ENCODE measurements at places on chromosomes 7 and 10.

DNA sequence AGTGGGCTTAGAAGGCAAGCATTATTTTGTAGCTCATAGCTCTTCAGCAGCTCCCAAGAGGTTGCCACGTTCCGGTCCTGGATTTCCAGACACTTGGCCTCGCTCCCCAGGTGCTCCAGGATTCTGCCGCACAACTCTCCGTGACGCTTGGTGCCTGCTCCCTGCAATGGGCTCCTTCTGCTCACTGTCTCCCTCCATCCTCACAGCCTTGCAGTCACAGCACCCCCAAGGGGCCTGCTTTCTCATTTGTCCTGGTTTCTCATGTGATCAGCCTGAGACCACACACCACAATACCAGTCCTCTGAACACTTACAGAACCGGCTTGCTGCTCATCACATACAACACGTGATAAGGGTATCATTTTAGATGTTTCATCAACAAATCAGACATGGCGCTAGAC, 9.8 kb downstream of the IGFBP3 start:
- no peak for DNase-seq

- no peak for DNase-seq
Observed at GRCh38 chr10:497898-498451, 191.5 kb downstream of the DIP2C start.

GRCh38 chr10:117001144-117001543, 3.8 kb downstream of the SHTN1 start:
- DNase-seq, result no peak

DNA sequence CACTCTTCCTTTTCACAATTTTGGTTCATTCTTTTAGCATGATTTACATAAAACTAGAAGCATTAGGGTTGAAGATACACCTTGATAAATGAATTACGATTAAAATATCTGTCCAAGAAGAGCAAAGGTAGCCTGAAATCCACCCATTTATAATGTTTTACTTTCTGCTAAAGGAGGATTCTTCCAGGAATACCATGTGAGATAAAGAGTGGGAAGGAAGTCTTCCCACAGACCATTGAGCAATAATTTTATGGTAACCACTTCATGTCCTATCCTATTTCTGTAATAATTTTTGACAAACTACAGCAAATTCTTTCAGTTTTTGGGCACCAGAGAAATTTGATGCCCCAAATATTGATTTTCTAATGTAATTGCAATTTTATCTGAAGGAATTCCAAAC, 150.6 kb upstream of the STEAP4 start:
- no peak for DNase-seq

DNA sequence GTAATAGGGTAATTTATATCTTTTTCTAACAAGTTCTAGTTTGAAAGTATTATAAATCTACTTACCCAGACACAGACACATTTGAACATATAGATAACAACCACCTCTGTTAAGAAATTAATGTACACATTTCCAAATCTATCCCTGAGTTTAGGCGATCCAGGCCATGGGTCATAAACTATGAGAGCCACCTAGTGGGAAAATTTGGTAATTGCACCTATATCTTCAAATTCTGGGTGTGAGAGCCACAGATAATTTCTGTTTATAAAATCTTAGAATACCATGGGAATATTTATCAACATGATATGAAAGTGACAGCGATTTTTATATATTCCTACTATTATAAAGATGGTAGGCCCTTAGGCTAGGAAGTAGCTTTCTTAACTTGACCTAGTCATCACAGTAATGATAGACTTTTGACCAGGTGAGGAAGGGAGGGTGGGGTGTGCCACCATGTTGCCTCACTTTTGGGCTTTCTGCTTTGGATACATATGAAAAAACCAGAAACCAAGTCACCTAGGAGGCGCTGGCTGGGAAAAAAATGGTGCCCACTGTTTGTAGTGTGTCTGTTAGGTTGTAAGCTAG, 8.0 kb upstream of the EPHA1 start:
- peak; percentile 73 for DNase-seq

DNA sequence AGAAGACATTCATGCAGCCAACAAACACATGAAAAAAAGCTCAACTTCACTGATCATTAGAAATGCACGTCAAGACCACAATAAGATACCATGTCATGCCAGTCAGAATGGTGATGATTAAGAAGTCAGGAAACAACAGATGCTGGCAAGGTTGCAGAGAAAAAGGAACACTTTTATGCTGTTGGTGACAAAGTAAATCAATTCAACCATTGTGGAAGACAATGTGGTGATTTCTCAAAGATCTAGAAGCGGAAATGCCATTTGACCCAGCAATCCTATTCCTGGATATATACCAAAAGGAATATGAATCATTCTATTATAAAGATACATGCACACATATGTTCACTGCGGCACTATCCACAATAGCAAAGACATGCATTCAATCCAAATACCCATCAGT, 77.6 kb downstream of the C10orf90 start:
- DNase-seq, result no peak

DNA sequence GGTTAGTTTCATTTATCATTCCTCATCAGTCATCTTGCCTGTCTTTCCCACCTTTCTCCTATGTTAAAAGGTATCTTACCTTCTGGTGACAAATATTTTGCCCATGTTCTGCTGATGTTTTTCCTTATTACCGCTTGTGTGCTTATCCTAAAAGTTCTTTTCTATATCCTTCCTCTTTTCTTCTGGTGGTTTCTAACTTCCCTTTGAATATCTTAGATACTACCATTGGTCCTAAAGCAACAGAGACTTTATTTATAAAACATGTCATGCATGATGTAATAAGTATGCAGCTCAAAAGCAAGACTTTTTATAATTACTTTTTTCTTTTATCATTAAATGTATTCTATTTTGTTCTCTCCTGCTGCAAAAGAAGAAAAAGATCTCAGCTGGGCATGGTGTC, 24.8 kb downstream of the TBC1D12 start:
- no peak for DNase-seq

GRCh38 chr7:102182016-102182415, 104.7 kb upstream of the SH2B2 start:
- DNase-seq, result no peak

DNA sequence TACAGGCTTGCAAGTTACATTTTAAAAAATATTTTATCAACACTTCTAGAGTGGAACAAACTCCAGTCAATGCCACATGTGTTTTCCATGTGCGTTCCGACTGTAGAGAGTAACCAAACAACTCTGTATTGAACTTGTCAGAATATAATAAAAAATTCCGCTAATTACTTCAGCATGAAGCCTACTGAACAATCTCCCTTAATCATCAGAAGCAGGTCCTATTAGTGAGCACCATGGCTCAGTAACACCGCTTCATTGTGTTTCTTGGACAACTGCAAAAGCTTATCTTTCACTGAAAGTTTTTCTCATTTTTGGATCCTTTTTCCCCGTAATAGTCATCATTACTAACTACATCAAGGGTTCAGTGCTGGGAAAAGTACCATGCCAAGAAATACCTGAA, 117.0 kb downstream of the MKX start:
- no peak for DNase-seq

DNA sequence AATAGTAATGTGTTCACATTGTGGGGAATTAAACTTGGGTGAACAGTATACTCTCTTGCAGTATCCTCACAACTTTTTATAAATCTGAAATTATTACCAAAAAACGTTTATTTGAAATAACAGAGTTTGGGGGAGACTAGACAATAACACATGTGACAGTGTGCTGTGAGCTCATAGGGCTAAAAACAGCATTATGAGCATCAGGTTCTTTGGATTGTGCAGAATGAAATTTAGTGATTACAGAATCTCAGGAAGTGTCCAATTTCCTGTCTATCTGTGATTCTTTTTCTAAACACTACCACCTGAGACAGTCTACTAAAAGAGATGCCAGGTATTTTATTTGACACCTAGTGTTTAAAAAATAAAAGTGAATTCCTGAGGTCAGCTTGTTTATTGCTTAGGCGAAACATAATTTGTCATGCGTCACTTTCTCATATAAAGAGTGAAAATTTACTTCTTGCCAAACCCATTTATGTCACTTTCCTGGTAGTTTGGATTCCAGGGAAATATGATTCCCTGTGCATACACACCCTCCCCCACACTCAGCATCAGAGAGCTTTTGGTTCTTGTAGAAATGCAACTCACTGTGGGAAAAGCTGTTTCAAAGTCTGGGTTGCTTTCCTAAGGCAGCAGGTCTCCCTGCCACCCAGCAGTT, 71.2 kb downstream of the AOAH start:
- no peak for DNase-seq

DNA sequence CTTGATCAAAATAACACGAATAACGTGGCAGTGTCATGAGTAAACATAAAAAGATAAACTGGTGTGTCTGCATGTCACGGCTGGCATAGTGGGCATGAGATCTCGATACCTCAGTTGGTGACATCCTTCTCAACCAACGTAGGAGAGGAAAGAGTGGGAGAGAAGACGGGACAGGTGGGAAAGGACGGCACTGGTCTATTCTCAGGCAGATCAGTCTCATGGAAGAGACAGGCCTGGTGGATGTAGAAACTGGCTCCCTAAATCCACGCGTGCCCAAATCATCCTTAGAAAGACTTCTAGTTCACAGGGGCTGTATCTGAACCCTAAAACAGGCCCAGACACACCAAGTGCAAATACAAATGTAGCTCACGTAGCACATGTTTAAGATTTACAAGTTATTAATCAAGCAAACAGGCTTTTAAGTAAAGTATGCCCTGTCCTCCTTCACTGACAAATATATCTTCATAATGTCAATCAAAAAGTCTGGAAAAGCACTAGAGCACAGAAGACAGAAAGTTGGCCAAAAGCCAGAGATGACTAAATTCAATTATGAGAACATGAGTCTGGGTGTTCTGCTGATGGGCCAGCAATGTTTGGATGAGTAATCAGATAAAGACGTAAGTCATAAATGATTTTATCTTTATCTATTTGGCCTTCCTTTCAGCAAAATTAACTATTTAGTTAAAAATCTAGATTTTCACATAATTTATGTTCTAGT, 56.3 kb downstream of the SFMBT2 start:
- peak; percentile 32 for DNase-seq

- DNase-seq, result no peak
Observed at GRCh38 chr7:65317372-65317771, 56.3 kb upstream of the ZNF92 start.

DNA sequence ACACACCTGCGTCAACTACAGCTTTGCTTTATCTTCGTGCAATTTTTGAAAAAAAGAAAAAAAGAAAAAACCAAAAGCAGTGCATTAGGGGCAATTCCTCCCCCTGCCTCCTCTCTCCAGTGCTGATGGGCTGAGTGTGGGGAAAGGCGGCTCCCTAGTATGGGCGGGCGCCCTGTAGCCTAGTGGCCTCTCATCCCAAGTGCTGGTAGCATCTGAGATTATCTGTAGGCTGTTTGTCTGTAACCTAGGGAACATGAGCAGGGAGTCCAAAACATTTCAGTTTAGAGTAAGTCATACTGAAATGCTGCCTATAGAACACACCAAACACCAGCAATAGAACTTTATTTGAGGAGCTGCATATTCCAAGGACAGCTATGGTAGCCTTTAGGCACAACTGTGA, 24.6 kb upstream of the BAMBI start:
- no peak for DNase-seq

DNA sequence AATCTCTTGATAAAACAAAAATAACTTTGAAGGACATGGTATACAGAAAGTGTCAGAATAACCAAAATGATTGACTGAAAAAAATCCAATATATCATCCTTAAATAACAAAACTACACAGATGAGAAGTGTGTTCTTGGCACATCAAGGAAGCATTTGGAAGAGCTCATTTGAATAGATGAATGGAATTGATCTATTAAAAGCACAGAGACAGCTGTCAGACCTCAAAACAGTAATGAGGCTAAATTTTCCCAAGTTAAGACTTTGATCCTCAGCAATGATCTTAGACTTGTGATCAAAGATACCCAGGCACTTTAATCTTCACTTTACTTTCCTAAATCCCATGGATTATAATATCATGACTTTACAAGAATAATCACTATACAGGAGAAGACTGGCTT, 395.4 kb upstream of the NFE2L3 start:
- DNase-seq, result no peak

DNA sequence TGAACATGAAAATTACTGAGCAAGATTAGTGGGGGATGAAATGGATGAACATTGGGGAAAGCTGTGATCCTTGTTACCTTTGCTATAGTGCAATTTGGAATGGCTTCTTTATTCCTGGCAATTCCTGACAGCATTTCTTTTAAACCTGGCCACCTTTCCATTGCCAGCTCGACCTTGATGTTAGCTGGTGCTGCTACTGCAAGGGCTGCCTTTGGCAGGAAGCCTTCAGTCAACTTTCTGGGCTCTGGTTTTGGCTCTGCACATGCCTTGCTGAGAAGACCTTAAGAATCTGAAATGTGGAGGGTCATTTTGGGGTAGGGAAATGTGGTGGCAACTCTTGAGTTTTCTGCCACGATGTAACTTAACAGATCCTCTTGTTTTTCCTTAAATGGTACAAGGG, 64.7 kb downstream of the KAT6B start:
- no peak for DNase-seq

GRCh38 chr10:102581401-102581800, 62.9 kb upstream of the TRIM8 start:
- no peak for DNase-seq

DNA sequence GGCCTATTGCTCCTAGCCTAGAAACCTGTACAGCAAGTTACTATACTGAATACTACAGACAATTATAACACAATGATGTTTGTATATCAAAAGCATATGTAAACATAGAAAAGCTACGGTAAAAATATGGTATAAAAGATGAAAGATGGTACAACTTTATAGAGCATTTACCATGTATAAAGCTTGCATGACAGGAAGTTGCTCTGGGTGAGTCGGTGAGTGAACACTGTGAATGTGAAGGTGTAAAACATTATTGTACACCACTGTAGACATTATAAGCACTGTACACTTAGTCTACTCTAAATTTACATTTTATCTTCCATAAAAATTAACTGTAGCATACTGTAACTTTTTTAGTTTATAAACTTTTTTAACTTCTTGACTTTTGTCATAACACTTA, 674.3 kb upstream of the ZWINT start:
- DNase-seq, result no peak

GRCh38 chr7:116810267-116811116, 51.9 kb upstream of the CAPZA2 start:
- DNase-seq, result no peak

- no peak for DNase-seq
Observed at GRCh38 chr7:156063241-156063810, 251.1 kb upstream of the SHH start.

- no peak for DNase-seq
Observed at GRCh38 chr7:48042216-48042615, 6.9 kb downstream of the C7orf57 start.

DNA sequence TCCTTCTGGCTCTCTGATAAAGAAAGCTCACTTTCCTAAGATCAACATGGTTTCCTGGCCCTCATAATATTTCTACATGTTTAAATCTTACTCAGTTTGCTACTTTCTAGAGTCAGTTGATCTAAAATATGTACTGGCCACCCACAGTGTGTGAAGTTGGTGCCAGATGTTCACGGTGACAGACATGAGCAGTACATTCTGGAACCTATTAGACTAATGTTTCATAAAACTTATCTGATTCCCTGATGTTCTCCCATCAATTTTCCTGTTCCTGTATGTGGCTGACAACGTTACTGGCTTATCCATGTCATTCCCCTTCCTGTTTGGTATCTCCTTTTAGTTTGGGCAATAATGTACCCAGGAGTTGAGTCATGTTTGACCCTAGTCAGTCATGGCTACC, 13.7 kb upstream of the CPVL start:
- no peak for DNase-seq

All from AG08396 (cell line).